COR-L47 (cell line): ENCODE measurements at places on chromosomes 11 and 22.
A peak's percentile ranks its signal among the peaks of the same experiment; 100 is the strongest.

DNA sequence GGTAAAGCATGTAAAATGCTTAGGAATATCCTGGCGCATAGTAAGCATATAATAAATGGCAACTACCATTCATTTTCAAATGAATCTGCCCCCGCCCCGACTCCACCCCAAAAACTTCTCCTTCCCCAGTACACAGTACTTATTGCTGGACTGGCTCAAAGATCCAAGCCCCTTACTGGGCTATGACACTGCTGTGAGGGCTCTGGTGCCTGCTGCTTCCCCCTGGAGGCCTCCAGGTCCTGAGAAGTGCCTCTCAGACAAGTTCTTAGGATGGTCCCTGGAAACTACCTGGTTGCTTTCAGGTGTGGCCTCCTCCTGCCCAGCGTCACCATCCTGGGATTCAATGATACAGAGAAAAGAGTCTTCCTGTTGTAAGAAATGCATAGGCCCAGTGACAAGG, 190.6 kb upstream of the NTM start:
- no peak for DNase-seq

GRCh38 chr11:1650034-1650917, 20.7 kb downstream of the KRTAP5-5 start:
- DNase-seq = no peak

GRCh38 chr11:69157156-69157821, 1.6 kb downstream of the SMIM38 start:
- DNase-seq = no peak

DNA sequence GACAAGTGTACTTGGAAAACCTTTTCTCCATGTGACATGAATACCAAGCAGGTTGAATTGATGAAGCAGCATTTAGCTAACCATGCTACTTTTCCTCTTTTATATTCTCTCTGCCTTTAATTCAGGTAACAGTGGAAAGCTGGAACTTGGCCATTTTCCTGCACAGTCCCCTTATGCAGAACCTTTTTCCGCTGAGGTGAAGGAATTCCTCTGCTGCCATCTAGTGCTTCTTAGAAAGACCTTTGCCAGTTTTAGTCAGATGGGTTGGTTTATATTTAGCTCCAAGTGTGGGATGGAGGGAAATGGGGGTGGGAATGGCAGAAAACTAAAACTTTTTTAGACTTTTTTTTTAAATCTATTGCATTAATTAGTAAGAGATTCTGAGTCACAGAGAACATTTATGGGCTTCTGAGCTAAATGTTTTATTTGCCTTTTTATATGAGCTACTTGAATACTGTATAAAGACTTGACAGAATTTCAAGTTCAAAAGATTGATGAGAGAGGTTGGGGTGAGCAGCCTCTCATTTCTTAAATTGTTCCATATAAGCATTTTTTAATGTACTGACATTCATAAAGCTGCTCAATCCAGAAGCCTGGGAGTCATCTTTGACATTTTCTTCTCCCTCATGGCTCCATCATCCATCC, 153.9 kb upstream of the ZC3H12C start:
- DNase-seq = peak; percentile 90

DNA sequence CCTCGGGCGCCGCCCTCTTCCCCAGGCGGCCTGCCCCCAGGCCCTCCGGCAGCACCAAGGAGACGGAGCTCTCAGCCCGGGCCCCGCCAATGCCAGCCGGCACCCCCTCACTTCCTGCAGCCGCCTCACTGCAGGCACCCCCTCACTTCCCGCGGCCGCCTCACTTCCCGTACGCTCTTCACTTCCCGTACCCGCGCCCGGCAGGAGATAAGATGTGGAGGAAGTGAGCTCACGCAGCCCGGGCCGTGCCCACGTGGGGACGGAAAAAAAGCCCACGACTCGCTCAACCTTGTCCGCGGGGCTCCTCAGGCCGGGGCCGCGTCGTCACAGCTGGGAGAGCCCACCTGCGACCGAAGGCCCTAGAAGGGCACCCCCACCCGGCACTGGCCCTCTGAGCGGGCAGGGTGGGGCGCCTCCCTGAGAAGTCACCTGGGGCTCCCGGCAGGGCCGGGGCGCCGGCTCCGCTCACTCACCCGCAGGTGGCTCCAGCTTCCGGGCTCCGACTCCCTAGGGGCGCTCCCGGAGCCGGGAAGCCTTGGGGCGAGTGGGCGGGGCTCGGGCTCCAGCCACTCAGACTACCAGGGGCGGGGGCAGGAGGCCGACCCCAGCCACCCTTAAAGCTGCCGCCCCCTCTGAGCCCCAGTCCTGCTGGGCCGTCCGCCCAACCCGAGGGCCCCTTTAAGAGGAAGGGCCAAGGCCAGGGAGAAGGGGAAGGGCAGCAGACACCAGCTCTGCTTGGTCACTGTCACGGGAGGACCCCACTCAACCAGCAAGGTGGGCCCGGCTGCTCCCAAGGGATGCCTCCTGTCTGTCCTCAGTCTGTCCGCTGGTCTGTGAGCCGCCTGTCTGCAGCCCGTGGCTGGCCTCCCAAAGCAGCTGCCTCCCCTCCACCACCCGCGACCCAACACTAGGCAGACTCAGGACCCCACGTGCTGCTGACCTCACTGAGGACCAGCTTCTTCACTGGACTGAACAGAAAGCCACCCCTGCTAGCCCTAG, 31.4 kb downstream of the PISD start:
- DNase-seq = peak; percentile 88

GRCh38 chr11:824292-824880, 3.3 kb upstream of the CRACR2B start:
- DNase-seq = no peak

DNA sequence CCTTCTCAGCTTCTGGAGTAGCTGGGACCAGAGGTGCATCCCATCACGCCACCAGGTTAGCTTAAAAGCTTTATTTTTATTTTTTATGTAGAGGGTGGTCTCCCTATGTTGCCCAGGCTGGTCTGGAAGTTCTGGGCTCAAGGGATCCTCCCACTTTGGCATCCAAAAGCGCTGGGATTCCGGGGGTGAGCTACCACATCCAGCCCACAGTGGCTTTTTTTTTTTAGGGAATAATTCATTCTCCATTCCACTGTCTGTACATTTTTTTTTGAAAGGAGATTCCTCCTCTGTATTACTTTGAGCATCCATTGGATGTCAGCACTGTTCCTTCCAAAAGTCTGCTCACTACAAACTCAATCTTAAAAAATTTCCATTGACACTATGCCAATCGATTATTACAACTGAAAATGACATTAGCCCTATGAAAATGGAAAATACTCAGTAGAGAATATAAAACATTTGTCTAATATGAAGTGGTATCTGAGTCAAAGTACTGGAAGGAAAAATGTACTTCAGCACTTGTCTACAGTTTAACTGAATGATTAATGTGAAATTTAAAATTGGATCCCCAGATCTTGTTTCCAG, 1.3 kb upstream of the LPXN start:
- DNase-seq = no peak

DNA sequence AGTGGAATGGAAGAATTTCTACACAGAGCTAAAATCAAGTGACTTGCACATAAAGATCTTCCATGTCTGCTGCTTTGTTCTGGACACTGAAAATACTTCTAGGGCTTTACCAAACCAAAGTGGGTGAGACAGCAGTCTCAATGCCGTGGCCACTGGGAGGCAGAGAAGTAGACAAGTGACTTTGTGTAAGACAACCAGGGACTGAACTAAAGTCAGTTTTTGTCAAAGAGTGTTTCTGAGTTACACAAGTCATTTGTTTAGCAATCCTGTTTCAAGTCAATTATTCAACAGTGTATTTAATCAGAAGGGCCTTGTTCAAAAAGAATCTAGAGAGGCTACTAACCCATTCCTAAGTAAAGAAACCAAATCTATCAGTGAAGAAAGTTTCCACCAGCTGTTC, 46.6 kb downstream of the TCP11L1 start:
- DNase-seq = no peak

DNA sequence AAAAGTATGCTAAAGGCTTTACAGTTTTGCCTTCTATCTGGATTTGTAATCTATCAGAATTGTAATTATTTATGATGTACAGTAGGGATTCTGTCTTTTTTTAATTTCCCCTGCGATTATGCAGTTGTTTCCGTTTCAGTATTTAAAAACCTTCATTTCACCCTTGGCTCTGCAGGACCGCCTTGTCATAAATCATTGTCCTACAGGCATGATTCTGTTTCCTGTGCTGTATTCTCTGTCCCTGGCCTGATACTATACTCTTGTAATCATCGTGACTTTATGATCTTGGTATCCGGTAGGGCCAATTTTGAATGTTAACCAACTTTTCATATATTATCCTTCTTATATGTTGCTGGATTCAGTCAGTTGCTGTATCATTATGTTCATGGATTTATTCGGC, 151.7 kb downstream of the ATXN10 start:
- DNase-seq = no peak

DNA sequence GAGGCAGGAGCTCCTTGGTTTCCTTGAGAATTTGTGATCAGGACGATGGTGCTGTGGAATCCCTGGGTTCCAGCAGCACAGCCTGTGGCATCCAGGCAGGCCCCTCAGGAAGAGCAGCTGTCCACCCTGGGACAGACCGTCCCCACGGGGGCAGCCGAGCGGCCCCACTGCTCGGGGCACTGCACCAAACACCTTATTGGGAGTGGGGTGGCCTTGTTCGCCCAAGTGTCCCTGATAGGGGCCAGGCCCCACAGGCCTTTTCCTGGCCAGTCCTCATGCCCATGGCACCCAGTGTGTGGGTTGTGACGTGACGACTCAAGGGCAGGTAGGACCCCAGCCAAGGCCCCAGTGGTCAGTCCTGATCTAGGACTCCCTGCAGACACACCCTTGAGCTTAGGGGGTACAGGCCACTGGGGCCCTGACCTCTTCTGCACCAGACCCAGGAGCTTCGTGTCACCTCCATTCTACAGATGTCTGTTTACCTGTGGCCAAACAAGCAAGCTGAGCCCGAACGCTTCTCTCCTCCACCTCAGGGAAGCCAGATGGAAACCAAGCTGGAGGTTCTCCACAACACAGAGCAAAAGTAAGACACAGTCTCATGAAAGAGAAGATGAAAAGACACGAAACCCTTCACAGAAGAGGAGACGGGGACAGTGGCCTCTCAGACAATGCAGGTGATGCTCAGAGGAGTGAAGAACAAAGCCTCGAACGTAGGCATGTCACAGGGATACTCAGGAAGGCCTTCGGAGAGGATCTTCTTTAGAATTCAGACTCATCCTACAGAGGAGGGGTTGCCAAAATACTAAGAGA, 1.6 kb upstream of the BRD1 start:
- DNase-seq = no peak

DNA sequence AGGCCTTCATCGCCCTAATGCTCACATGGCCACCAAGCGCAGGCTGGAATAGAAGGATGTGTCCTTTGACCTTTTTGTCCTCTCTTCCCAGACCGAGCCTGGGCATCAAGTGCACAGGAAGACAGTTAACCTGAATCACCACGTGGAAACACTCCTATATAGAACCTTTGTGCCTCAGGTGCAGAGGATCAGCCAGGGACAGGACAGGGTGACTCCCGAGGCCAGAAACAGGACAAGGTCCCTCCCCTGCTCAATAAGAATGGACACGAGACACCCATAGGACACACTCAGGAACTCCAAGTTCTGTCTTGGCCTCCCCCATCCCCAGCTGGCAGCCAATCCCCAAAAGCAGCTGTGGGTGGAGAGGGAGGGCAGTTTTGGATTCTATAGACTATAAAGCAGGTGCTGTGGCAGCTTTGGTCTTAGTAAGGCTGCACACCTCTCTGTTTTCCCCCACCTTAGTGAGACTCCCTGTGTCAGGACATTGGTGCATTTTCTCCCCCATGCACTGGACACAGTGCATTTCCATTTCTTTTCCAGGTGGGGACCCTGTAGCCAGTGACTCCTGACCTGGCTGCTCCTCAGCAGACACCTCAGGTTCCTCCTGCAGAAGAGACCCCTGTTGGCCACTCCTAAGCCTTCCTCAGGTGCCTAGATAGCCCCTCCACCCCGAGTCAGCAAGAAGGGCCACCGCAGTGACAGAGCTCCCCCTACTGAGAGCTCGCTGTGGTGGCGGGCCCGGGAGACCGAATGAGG, 43.6 kb upstream of the POU2AF1 start:
- DNase-seq = peak; percentile 83

DNA sequence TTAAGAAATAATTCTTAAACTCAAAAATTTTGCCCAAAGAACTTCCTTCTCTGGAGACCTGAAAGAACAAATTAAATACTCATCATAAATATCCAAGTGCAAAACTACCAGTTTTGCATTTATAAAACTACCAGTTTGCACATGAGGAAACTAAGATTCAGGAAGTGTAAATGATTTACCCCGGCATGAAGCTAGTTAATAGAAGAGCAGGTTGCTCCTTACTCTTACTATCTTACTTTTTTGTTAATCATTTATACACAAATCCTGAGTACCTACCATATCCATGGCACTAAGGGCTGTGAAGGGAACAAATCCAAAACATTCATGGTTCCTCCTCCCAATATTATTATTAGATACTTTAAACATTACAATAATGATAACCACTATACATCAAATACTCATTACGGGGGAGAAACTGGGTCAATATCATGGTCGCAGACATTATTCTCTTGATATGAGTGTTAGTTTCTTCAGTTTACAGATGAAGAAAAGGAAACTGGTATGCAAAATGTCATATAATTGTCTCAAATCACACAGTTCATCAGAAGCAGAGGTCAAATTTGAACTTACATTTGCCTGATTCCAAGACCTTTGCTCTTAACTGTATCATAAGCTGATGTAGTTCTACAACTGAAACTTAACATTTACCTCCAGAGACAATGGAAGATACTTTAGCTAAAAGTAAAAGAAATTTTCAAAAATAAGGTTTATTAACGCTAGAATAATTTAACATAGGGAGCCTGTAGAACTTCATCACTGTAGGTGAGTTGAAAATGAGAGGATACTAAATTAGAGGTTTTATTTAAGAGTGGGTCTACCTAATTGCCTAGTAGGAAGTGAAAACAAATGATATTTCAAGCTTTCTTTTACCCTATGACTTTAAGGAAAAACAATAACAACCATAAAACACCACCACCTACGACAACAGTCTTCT, 74.5 kb downstream of the FAM76B start:
- DNase-seq = no peak

GRCh38 chr11:112555491-112556364, 295.1 kb upstream of the PLET1 start:
- DNase-seq = peak; percentile 27

- DNase-seq = no peak
Measured at GRCh38 chr22:46061501-46062231, 84.7 kb upstream of the WNT7B start.

- no peak for DNase-seq
Measured at GRCh38 chr11:97854357-97854756, 1166.4 kb upstream of the CNTN5 start.

DNA sequence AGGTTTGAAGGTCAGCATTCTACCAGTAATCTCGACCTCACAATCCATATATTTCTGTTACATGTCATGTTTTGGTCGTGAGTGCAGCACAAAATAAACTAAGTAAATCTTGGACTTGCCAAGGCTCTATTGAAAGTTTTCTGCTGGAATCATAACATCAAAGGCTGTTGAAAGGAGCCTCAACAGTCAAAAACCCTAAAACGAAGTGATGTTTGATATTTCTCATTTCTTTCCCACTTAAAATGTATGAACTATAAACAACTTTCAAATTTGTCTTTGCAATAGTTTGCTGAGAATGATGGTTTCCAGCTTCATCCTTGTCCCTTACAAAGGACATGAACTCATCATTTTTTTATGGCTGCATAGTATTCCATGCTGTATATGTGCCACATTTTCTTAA, 1118.5 kb downstream of the LRRC4C start:
- DNase-seq = no peak

- DNase-seq = peak; percentile 89
Measured at GRCh38 chr11:44627911-44628729, 62.7 kb downstream of the CD82 start.

GRCh38 chr22:23683545-23683944, 7.3 kb upstream of the RGL4 start:
- DNase-seq = no peak
